NCI-H345 (cell line): ENCODE measurements at places on chromosomes 4 and X.

DNA sequence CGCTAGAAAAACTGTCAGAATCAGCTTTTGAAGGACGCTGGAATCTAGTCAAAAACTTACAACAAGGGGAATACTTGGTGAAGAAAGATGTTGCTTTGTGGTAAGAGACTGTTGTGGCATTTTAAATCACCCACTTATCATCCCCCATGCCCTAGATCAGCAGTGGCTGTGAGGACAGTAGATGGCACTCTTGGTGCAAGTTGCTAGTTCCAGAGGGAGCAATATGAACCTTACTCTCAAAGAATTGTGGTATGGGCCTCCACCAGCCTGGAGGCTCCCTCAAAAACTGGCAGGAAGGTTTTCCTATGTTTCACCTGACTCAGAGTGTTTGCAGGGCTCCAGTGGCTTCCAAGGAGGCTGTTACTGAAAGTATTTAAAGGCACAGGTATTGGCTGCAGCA is 37.7 kb upstream of the SLC16A2 start:
- DNase-seq = peak; percentile 1

DNA sequence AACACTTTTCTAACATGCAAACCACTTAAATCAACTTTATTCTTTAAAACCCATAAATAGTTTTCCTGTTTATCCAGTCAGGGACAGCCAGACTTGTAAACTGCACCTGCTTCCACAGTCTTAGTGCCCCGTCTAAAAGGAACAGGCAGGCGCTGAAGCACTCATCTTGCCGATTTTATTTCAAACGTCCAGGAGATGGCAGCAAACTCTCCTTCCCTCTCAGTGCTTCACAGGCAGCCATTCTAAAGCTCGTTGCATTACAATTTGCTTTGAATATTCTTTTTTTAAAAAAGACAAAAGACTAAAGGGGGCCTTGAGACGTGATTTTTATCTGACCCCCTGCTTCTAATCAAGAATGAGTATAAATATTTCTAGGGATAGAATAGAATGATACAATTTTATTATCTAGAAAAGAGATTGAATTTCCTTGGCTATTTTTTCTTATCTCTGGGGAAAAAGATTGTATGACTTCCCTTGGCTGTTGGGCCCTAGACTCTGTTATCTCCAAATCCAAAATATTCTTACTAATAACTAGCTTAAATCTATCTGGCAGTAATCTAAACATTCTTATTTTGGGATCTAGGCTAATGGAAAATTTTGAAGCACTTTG is 93.6 kb upstream of the MYOZ2 start:
- DNase-seq = peak; percentile 58

DNA sequence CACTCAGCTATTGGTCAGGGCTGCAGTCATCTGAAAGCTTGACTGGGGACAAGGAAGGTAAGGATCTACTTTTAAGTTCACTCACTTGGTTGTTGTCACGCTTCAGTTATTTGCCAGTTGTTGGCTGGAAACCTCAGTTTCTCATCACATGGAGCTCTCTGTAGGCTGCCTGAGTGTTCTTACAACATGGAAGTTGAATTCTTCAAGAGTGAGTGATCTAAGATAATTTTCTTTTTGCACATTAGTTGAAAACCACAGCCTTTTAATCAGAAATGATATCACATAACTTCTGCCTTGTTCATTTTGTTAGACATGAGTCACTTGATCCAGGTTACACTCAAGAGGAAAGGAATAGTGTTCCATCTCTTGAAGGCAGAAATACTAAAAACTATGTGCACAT is 552.7 kb downstream of the RAPGEF2 start:
- DNase-seq = no peak

DNA sequence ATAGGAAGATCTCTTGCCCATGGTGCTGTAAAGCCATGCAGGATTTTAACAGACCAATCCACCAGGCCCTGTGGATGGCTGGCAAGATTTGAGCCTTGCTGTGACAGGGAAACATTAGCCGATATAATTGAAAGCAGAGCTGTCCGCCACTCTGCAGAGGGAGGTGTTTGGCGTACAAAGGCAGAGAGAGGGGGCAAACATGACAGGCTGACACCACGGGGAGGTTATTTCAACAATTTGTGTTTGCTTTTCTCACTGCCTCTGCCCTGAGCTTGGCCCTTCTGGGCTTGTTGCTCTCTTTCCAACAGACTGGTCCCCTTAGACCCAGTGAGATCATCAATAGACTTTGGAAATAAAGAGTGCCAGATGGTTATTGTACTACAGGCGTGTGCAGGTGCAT is 59.4 kb downstream of the CLNK start:
- peak; percentile 86 for DNase-seq

- DNase-seq = no peak
Measured at GRCh38 chr4:128241425-128241913, 46.1 kb downstream of the PGRMC2 start.

DNA sequence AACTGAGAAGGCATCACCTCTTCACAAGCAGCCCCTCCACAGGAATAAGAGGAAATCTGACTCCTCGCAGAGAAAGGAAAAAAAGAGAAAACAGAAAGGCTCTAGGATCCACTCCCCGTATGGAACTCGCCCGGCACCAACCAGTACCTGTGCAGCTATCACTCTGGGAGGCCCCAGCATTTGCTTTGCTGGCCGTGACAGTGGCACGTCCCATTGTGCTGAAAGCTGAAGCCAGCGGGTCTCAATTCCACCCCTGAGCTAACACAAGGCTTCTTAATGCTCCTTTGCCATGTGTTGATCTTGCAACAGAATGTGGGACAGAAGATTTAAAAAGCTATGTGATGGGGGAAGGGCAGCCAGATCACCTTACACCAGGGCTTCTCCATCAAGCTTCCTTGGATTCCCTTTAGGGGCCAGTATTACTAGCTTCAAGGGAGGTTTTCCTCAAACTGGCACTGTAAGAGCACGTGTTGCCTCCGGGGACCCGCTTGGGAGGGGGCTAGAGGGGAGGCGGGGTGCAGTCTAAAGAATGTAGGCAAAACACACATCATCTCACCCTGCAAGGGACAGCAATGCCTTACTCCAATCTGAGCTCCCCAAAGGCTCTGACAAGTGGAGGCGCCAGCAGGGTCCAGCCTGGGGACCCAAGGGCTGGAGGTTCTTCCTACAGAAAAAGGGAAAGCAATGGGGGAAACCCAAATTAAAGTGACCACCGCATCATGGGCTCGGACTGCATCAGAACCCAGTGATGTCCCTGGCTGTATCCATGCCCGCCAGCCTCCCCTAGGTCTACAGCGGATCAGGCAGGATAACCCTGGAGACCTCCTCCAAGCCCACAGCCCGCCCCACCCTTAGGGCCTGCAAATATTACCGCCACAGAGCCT is 1.2 kb downstream of the USP46 start:
- no peak for DNase-seq

GRCh38 chr4:1244978-1245471 is 3.9 kb downstream of the CTBP1 start:
- no peak for DNase-seq
